ENCODE measurements at places on chromosomes 12 and 14.

DNA sequence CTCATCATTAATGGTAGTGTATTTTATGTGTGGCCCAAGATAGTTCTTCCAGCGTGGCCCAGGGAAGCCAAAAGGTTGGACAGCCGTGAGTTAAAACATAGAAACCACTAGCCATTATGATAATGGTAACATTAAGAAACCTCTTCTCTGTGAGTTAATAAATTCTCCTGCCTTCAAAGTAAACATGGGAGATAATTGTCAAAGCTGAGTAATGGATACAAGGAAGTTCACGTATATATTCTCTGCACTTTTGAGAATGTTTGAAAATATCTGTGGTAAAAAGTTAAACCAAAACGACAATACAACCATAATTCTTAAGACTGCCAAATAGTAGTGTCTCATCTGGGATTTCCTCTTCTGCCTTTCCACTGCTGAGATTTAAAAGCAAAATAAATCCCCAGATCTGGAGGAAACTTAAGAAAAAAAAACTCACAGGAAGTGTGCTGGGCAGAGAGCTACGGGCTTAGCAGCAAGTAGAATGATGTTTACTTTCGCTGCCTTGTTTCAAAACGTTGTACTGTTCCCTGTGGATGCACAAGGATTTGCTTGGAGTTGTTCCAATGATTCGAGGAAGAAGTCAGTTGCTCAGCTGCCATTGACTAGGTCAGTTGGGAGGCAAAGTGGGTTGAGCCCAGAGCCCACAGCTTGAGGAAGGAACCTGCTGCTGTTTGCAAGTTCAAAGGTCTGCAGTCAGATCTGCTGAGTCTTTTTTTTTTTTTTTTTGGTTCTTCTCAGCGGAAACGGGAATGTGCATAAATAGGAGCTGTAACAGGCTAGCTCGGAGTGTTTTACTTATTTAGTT, 1.7 kb downstream of the TPCN1 start:
- DNase-seq = peak; percentile 81

- DNase-seq = peak; percentile 79
Observed at GRCh38 chr12:122421821-122422729, at the start of gene CLIP1. TSS of gene CLIP1 (minus strand) at chr12:122422669. CDS start at chr12:122380452, 42,217 bp downstream.

DNA sequence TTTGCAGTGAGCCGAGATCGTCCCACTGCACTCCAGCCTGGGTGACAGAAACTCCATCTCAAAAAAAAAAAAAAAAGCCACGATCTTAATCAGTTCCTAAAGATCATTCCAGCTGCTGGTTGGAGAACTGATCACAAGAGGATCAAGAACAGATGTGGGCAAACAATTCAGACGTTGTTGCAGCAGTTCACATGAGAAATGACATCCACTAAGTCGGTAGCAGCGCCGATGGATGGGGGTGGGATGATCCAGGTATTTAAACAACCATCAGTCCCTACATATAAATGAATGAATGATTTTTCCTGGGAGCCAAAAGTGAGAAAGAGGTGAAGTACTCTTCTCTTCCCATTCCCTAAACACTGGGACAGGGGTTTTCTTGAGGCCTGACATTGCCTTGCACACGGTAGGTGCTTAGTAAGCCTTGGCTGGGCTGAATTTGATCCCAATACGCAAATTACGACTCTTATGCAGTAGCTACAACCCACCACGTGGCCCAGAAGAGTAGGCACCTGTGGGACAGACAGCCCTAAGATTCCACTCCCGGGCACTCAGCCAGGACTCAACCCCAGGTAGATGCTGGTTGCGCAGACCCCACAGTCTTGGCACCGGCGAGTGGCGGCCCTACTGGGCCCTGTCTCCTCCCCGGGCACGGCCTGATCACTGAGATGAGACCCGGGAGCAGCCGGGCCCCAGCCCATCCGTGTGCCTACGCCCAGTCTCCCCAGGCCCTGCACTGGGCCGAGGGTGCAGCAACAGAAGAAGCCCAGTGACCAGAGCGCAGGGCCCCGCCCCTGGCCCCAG, 565 bp downstream of the SPRYD3 start:
- DNase-seq = peak; percentile 67

DNA sequence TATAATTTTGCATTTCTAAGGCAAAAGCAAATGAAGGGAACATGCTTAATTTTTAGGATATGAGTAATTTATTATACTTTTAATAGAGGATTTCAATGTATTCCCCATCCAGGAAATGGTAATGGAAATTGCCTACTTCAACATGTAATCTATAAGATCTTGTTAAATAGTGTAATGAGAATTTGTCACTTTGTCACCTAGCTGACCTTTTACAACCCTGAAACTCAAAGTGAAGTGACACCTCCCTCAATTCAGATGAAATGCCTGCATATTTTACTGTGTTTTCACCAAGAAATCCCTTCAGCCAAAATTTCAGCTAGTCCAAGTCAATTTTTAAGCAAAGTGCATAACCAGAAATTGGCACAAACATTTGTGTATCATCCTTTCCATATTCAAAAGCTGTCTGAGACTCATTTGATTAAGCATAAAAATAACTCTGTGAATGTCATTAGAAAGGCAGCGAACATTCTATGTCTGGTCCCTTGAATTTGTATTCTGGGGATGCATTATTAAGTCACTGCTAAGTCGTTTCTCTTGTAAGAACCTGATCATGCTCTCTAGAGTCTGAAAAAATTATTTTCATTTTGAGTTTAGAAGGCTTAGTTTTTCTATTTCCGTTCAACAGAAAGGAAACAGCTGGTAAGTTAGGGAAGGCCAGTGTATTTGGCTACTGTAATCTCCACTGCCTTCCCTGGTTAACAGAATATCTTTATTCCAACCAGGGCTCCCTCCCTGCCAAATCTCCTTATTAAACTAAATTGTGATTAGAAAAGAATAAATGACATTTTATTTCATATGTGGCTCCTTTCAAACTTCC, 100.8 kb downstream of the IGF1 start:
- DNase-seq = no peak

- no peak for DNase-seq
Observed at GRCh38 chr12:104944252-104944651, 13.8 kb downstream of the SLC41A2 start.

All from foreskin fibroblast (primary cell).